CD4-positive, alpha-beta memory T cell (primary cell): ENCODE measurements at places on chromosomes 4 and X. TPM values are rescaled to one million over a fixed set of nuclear protein-coding genes. Genes with fewer than 3 reads are reported as not detected.

DNA sequence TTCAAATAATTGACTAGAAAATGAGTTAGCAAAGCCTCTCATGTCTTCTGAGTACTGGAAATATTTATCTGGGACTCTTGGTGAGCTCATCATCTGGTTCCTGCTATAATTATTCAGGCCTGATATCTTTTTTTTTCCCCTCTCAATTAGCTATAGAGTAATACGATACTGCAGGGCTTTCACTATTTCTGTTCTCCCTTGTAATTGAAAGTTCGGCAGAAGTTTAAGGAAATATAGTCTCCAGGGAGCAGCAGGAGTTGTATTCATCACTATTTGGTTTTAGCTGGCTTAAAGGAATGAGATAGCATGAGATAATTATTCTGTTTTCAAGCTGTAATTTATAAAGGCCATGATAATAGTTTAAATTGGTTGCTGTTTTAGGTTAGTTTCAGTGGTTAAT lies 378.6 kb upstream of the EPHA5 start:
- no peaks in the 10 kb centered on the region for H3K36me3 ChIP-seq
- no peaks in the 10 kb centered on the region for H3K4me1 ChIP-seq
- H3K4me3 ChIP-seq, result no peak overlapping the region
- DNase-seq, result no peak

DNA sequence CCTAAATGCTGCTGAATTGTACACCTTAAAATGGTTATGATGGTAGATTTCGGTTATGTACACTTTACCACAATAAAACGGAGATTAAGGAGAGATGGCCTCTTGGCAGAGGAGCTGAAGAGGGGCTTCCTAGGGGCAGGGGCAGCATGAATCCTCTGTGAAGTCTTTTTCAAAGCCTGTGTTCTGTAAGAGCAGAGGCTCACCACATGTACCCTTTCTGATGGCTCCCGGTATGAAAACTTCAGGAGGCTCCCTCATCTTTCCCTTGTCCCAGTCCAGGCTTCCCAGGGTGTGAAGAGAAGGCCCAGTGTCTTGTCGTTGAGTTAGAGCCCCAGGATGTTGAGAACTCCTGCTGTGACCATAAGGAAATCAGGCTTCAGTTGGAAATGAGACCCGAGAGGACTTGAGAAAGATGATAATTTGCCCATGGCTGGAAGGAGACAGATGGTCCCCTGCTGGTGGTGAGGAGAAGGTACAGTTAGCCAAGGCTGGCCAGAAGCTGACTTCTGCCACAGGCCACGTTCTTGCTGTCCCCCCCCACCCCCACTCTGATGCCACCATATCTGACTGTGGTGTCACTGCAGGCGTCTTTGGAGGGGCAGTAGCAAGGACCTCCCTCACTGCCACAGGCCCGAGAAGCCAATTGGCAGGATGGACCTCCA lies 31.8 kb upstream of the MTM1 start:
- H3K36me3 ChIP-seq, result no peaks in the 10 kb centered on the region
- no peak overlapping the region for H3K27ac ChIP-seq
- H3K27me3 ChIP-seq, result no peaks in the 10 kb centered on the region
- no peak for DNase-seq
- H3K4me3 ChIP-seq, result no peak overlapping the region
- H3K4me1 ChIP-seq, result no peaks in the 10 kb centered on the region

DNA sequence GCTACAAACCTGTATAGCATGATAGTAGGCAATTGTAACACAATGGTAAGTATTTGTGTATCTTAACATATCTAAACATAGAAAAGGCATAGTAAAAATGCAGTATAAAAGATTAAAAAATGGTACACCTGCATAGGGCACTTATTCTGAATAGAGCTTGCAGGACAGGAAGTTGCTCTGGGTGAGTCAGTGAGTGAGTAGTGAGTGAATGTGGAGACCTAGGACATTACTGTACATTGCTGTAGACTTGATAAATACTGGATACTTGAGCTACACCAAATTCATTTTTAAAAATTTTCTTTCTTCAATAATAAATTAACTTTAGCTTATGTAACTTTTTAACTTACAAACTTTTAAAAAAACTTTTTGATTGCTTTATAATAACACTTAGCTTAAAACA lies 68.2 kb upstream of the MAML3 start:
- no peaks in the 10 kb centered on the region for H3K27me3 ChIP-seq
- no peaks in the 10 kb centered on the region for H3K36me3 ChIP-seq
- no peak overlapping the region for H3K4me3 ChIP-seq
- H3K4me1 ChIP-seq, result no peaks in the 10 kb centered on the region
- no peak for DNase-seq
- no peak overlapping the region for H3K27ac ChIP-seq

DNA sequence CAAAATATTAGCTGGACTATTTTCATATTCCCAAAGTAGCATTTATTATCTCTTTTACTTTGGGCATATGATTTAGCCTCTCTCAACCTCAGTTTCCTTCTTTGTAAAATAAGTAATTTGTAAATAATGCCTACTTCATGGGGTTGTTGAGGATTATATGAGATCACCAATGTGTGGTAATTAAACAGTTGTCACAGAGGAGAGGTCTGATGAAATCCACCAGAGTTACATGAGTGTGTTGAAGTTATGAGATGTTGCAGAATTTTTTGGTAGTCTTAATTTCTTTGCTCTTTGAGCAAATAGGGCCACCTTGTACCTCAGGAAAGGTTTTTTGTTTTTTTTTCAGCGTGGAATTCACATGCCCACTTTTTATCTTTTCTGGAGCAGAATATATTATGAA lies 1.4 kb downstream of the COX7B start:
- peak overlapping the region; percentile 81 for H3K27ac ChIP-seq
- no peaks in the 10 kb centered on the region for H3K27me3 ChIP-seq
- peaks cover 25% of the 10 kb centered on the region for H3K4me1 ChIP-seq
- peak overlapping the region; percentile 42 for H3K4me3 ChIP-seq

- H3K4me1 ChIP-seq, result no peaks in the 10 kb centered on the region
- no peak overlapping the region for H3K4me3 ChIP-seq
- H3K27me3 ChIP-seq, result no peaks in the 10 kb centered on the region
- no peak overlapping the region for H3K27ac ChIP-seq
Observed at GRCh38 chr4:69524706-69525105, 29.0 kb upstream of the UGT2B4 start.

DNA sequence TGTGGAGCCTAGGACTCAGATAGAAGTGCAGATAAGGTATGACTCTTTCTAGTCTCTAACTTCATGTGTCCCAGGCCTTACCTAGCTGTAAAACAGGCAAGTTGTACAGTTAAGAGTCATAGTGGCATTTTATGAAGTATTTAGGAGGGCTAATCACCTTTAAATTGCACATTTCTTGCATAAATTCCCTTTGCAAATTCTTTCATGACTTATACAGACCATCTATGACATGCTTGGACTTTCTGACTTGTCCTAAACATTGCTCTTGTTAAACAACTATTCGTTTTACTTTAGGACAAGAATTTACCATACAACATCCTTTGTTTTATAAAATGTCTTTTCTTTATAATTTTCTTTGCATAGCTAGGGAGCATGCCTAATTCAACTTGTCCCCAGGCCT lies 7.8 kb upstream of the RRAGB start:
- no peak for DNase-seq
- no peaks in the 10 kb centered on the region for H3K27me3 ChIP-seq
- no peak overlapping the region for H3K27ac ChIP-seq
- H3K4me3 ChIP-seq, result no peak overlapping the region
- no peaks in the 10 kb centered on the region for H3K4me1 ChIP-seq
- no peaks in the 10 kb centered on the region for H3K36me3 ChIP-seq

GRCh38 chr4:123495530-123495929 lies 98.9 kb downstream of the SPRY1 start:
- H3K36me3 ChIP-seq, result no peaks in the 10 kb centered on the region
- H3K27me3 ChIP-seq, result no peaks in the 10 kb centered on the region
- DNase-seq, result no peak
- H3K4me1 ChIP-seq, result no peaks in the 10 kb centered on the region
- H3K27ac ChIP-seq, result no peak overlapping the region
- H3K4me3 ChIP-seq, result no peak overlapping the region

DNA sequence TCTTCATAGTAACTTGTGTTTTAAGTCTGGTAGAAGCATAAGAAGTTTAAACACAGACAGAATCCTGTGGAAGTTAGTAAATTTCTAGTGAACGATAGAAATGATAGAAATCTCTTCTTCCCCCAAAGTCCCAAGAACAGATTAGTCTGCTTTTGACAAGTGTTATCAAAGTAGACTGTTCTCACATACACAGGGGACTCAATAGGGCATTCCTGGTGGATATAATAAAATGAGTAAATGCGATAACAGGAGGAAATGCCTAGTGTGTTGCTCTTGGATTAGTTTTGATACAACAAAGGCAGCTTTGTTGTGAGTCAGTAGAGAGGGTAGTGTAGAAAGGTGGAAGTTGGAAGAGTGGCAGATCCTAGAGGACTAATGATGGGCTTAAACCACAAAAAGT lies 43.5 kb downstream of the CLCN3 start:
- H3K27me3 ChIP-seq, result no peaks in the 10 kb centered on the region
- no peak for DNase-seq
- H3K4me1 ChIP-seq, result peaks cover 29% of the 10 kb centered on the region
- no peak overlapping the region for H3K4me3 ChIP-seq
- no peaks in the 10 kb centered on the region for H3K36me3 ChIP-seq
- no peak overlapping the region for H3K27ac ChIP-seq

DNA sequence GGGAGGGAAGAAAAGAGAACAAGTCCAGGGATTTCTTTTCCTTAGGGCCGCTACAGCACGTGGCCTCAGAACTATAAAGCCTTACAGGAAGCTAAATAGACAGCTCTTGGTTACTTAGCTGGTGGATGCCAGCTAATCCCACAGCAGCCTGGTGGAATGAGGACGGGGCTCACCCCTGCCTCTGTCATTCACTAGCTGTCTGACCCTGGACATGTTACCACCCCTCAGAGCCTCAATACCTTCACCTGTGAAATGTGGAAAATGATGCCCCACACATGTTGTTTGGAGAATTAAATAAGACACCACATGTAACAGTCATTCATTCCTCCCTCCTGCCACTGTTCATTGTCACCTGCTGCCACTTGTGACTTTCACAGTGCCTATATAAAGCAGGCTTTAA lies 15.7 kb downstream of the CCKAR start:
- H3K36me3 ChIP-seq, result no peaks in the 10 kb centered on the region
- H3K4me3 ChIP-seq, result no peak overlapping the region
- H3K27me3 ChIP-seq, result no peaks in the 10 kb centered on the region
- H3K27ac ChIP-seq, result no peak overlapping the region
- no peaks in the 10 kb centered on the region for H3K4me1 ChIP-seq

DNA sequence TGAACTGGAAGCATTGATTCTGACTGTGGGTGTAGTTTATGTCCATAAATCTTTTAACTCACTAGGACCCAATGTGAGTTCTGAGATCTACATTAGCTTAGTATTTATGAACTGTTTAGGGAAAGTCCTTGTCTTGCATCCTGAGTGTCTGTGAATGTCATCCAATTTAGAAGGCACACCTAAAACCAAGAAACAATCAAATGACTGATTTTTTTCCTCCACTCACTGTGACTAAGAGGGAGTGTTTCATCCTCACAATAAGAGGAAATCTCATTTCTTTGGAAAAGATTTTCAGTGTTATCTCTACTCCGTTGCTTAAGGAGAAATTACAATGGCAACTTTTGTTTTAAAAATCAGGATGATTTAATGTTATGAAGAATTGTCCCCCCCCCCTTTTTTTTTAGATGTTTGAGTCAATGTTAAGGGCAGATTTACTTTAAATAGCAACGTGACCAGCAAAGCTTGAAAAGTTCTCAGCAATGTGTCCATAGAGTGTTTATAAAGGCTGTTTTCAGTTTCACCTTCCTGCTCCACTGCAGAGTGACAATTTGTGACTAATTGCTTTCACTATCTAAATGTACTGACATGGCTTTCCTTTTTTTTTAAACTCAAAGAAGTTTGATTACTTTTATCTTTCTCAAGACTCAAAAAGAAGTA lies 173.0 kb downstream of the SPCS3 start:
- H3K27ac ChIP-seq, result no peak overlapping the region
- no peaks in the 10 kb centered on the region for H3K36me3 ChIP-seq
- no peaks in the 10 kb centered on the region for H3K4me1 ChIP-seq
- no peak for DNase-seq
- no peaks in the 10 kb centered on the region for H3K27me3 ChIP-seq

GRCh38 chrX:12153741-12154140 lies 15.5 kb downstream of the FRMPD4 start:
- H3K4me1 ChIP-seq, result no peaks in the 10 kb centered on the region
- no peak overlapping the region for H3K27ac ChIP-seq
- no peaks in the 10 kb centered on the region for H3K27me3 ChIP-seq
- DNase-seq, result no peak
- no peaks in the 10 kb centered on the region for H3K36me3 ChIP-seq

DNA sequence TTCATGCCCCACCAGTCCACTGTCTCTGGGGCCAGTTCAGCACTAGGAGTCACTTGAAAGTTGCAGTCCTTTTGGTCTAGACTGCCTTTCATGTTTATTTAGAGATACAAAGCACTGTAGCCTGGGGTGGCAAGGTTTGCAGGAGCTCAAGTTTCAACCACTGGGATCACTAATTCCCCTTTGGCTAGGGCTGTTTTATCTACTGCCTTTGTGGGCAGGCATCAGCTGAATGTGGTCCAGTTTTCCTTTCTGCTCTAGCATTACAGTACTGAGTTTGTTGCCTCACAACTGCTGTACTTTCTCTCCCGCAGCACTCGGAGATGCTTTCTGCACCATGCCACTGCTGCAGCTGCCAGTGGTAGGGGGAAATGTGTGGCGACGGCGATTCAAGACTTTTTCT lies 222.3 kb upstream of the HDX start:
- H3K27me3 ChIP-seq, result no peaks in the 10 kb centered on the region
- no peak overlapping the region for H3K4me3 ChIP-seq
- no peak overlapping the region for H3K27ac ChIP-seq
- no peaks in the 10 kb centered on the region for H3K36me3 ChIP-seq
- no peaks in the 10 kb centered on the region for H3K4me1 ChIP-seq

DNA sequence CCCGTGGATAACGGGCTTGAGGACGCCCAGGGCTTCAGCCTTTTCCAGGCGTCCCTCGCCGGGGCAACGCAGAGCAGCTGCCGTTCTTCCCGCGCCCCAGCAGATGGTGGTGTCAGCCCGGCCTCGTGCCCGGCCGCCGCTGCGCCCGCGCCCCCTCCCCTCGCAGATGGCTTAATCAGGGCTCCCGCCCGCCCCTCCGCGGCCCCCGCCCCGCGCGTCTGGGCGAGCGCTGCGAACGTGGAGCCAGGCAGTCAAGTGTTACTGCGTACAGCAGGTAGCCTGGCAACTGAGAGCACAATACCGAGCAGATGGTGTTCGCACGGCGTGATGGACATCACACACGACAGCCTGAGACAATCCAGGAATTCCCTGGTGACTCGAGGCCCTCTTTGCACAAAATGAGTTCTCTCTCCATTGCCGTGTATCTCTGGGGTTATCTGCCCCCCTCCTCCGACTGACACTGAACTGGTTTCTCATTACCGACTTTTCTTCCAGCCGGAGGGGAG lies 69.3 kb downstream of the MGST2 start:
- no peak overlapping the region for H3K4me3 ChIP-seq
- peaks cover 4% of the 10 kb centered on the region for H3K27me3 ChIP-seq
- peaks cover 14% of the 10 kb centered on the region for H3K4me1 ChIP-seq
- no peak overlapping the region for H3K27ac ChIP-seq

GRCh38 chrX:37347420-37347819 lies 1.7 kb upstream of the PRRG1 start:
- no peak overlapping the region for H3K27ac ChIP-seq
- H3K4me3 ChIP-seq, result no peak overlapping the region
- no peak for DNase-seq
- no peaks in the 10 kb centered on the region for H3K27me3 ChIP-seq
- H3K4me1 ChIP-seq, result no peaks in the 10 kb centered on the region

The PWWP3B gene
- polyA plus RNA-seq, result not detected

The SEPTIN6 gene
- polyA plus RNA-seq, result 112 TPM

The CENPVL1 gene
- polyA plus RNA-seq, result not detected

The RHOH gene
- 486 TPM for polyA plus RNA-seq

The IRAK1 gene
- 38.1 TPM for polyA plus RNA-seq

The SLC30A9 gene
- polyA plus RNA-seq, result 37.1 TPM

The TMA16 gene
- 14.8 TPM for polyA plus RNA-seq

The SH3TC1 gene
- polyA plus RNA-seq, result 7.9 TPM

The NLRP2B gene
- not detected for polyA plus RNA-seq

The FTSJ1 gene
- 92.2 TPM for polyA plus RNA-seq

The HAND2 gene
- not detected for polyA plus RNA-seq

The RASSF6 gene
- 1.2 TPM for polyA plus RNA-seq

The PPP4R3C gene
- not detected for polyA plus RNA-seq
